Foreskin keratinocyte (primary cell): ENCODE measurements at places on chromosomes 13 and 19.

GRCh38 chr13:42477596-42478190, 96.3 kb upstream of the TNFSF11 start:
- DNase-seq: no peak

DNA sequence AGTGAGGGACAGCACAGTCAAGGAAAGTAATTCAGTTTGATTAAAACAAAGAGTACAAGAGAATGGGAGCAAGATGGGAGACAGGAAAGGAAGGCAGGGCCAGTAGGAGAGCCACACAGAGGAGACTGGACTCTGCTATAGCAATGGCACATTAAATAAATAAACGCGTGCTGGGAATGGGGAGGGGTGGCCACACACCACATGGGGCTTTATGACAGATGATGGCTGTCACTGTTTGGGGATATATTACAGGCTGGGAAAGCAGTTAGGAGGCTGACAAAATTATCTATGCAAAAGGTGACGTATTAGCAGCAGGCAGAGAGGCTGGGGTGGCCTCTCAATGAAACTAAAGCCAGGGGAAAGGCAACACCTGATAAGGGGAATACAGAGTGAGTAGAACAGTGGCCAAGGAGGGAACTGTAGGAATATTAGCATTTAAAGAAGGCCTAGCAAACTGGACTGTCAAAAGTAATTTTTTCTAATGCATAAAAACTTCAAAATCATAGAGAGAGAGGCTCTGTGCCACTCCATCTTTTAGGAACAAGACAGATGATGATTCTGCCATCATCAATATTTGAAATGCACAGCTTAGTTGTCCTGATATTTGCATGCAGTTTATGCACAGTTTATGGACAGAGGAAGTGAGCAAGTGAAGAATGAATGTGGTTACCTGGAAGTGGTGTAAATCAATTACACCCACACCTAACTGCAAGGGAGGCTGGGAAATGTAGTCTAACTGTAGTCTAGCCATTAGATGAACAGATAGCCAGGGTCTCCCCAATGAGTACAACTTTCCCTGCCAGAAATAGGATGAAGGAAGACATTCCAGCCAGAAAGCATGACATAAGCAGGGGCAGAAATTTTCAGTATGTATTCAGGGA, 346.5 kb downstream of the FOXO1 start:
- DNase-seq: peak; percentile 44

DNA sequence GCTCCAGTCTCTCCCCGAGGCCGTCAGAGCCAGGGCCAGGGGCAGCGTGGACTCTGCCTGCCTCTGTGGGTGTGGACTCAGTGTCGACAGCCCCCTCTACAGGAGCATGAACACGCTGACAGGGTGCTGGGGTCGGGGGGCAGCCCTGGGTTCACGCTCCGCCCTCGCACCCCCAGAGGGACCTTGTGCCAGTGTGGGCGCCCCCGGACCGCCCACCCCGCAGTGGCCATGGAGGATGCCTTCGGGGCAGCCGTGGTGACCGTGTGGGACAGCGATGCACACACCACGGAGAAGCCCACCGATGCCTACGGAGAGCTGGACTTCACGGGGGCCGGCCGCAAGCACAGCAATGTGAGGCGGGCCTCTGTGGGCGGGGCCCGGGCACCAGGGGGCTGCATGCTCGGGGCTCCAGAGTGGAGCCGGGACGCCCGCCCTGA, 8.3 kb downstream of the TRPM4 start:
- DNase-seq: no peak

GRCh38 chr19:16605553-16605994, 22.4 kb downstream of the MED26 start:
- DNase-seq: no peak

DNA sequence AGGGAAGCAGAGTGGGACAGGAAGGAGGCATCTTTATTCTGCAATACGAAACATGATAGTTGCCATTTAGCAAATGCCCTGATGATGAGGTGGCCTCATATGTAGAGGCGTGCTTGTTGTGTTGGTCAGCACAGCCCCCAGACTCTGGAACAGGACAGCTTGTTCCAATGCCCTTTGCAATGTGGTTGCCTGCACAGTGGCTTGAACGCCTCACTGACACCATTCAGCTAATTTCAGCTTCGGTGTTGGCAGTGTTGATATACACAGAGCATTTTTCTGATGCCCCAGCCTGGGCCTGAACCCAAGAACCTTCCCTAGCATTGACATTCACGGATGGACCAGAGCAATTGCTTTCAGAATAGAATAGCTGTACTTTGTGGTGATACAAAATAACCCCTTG, 133.3 kb downstream of the HS6ST3 start:
- no peak for DNase-seq

GRCh38 chr19:42028304-42029216, 34.5 kb upstream of the ATP1A3 start:
- DNase-seq: no peak

GRCh38 chr13:113552786-113553434, 31.6 kb upstream of the TFDP1 start:
- no peak for DNase-seq

DNA sequence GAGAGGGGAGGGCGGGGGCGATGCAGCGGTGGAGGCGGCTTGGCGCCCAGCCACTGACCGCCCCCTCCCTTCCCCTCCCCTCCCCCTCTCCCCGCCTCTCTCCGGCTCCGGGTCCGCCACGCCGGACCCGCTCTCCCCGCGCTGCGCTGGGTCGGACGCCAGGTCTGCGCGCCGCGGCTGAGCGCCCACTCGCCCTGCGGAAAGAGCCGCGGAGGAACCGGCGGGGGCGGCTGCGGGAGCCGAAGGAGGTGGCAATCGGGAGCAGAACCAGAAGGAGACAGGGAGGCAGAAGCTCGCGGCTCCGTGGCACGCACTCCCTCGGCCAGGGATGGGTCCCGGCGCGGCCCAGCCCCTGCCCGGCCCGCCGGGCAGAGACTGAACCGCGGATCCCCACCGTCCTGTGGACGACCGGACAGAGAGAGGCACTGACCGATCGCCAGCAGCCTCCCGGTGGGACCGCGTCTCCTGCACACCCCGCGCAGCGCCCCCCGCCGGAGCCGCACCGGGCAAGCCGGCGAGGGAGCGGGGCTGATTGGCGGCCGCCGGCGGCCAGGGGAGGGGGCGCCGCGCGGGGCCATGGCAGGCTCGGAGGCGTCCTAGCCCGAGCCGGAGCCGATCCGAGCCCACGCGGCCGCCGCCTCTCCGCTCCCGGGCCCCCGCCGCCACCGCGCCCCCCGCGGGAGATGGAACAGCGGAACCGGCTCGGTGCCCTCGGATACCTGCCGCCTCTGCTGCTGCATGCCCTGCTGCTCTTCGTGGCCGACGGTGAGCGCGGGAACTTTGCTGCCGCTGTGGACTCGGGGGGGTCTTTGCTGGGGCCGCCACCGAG, at the start of gene VSTM2B:
VSTM2B (plus strand) TSS at position 94 of the 829 bp plus-strand sequence; CDS start at position 684, 590 bp downstream.
- DNase-seq: no peak

- no peak for DNase-seq
These were observed 50.4 kb downstream of the MLLT1 start for GRCh38 chr19:6229216-6229913.

DNA sequence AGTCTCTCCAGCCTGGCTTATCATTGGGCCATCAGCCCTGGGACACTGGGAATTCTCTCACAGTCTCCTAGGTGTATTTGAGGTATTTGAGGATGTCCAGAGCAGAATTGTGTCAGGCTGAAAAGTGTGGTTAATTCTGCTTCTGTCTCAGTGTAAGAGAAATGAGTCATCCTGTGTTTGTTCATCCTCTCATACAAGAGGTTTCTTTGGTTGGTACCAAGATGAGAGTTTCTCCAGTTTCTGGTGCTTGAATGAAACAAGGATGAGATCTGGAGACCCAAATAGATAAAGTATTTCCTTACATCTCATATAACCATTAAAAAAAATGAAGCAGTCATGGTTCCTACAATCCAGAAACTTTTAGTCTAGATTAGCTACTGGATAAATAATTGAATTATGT, 7.7 kb downstream of the ZNF253 start:
- no peak for DNase-seq

DNA sequence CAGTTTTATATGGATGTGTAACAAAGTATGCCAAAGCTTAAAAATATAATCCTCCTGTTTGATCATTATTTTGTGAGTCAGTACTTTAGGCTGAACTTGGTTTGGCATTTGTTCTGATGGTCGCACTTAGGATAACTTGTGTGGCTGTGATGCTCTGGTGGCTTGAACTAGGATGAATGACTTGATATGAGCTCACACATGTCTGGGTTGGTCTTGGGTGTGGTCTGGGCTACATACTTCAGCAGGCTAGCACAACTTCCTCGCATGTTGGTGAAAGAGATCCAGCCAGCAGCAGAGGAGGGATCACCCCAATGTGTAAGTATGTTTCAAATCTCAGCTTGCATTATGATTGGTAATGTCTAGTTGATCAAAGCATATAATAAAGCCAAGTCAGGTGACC, 969.1 kb upstream of the PCDH9 start:
- DNase-seq: peak; percentile 38

DNA sequence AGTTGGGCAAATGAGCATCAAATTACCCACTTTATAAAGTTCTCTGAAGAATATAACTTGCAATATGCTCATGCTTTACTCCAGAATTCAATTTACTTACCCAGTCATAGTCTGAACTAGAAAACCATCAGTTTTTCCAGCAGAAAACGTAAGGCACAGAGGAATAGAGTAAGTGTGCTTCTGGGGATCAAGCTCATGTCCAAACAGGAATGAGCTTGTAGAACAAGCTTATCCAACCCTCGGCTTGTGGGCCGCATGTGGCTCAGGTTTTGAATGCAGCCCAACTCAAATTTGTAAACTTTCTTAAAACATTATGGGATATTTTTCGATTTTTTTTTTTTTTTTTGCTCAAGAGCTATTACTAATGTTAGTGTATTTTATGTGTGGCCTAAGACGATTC, 308.5 kb upstream of the KLF12 start:
- peak; percentile 83 for DNase-seq

DNA sequence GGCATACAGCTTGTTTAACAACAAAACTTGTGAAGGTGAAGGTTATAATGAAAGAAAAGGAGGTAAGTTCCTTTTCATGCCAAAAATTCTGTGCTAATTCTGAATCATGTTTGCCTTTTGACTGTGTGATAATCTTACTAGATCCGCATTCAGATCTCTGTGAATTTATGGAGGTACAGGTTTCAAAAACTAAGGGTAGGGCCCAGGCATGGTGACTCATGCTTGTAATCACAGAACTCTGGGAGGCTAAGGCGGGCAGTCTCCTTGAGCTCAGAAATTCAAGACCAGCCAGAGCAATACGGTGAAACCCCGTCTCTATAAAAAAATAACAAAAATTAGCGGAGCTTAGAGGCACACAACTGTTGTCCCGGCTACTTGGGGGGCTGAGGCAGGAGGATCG, 45.9 kb downstream of the PCDH9 start:
- no peak for DNase-seq

DNA sequence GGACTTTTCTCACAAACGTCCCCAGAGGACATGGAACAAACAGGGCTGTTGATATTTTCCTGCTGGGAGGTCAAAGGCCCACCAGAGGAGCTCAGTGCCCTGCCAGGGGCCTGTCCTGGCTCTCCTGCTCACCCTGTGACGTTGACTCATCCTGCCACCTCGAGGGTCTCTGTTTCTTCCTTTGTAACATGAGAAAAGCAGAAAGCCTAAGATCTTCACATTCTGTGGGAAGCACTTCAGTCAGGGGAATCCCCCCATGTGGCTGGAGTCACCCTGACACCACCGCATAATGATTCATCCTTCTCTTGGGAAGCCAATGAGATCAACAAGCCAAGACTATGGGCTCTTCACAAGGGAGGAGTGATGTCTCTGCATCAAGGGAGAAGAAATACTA, 147.9 kb downstream of the KATNAL1 start:
- DNase-seq: peak; percentile 32

- peak; percentile 17 for DNase-seq
These were observed 31.0 kb upstream of the KATNAL1 start for GRCh38 chr13:30338331-30338851.

DNA sequence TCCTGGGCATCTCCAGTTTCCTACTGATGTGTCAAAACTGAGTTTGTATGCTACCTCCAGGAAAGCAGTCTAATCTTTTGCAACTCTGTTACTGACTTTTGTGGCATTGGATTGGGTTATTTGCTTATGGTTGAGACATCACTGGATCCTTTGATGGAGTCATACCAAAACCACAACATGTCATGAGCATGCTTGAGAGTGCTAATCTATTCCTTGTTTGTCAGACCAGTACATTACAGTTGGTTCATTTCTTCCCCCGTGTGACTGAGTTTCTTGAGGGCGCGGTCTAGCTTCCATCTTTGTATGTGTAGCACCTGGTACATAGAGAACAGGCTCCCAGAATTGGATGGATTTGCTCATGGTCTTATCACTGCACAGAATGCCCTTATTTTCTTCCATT, 43.2 kb downstream of the SUGT1 start:
- peak; percentile 40 for DNase-seq

DNA sequence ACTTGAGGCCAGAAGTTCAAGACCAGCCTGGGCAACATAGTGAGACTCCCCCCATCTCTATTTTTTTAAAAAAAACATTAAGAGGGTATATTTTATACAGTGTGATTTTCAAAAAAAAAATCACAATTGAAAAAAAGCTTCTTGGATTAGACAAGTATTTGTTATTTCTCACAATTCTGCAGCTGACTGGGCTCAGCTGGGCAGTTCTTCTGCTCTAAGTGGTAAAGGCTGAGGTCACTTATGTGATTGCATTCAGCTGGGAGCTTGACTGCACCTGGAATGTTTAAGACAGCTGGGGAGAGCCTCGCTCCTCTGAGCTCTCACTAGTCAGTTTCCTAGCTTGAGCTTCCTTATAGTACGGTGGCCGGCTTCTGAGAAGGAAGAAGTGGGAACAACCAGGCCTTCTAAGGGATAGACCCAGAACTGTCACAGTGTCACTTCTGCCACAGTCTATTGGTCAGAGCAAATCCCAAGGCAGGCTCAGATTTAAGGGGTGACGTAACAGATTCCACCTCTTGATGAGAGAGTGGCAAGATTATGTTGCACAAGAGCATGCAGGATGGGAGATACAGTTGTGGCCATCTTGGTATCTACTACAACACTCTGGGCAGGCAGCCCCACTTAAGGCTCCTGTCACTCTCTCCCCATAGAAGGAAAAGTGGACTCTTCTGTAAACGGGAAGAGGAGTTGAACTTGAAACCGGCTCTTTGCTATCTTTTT, 19.7 kb upstream of the IRGC start:
- no peak for DNase-seq

- DNase-seq: no peak
These were observed 35.2 kb downstream of the PIP5K1C start for GRCh38 chr19:3664879-3665642.

DNA sequence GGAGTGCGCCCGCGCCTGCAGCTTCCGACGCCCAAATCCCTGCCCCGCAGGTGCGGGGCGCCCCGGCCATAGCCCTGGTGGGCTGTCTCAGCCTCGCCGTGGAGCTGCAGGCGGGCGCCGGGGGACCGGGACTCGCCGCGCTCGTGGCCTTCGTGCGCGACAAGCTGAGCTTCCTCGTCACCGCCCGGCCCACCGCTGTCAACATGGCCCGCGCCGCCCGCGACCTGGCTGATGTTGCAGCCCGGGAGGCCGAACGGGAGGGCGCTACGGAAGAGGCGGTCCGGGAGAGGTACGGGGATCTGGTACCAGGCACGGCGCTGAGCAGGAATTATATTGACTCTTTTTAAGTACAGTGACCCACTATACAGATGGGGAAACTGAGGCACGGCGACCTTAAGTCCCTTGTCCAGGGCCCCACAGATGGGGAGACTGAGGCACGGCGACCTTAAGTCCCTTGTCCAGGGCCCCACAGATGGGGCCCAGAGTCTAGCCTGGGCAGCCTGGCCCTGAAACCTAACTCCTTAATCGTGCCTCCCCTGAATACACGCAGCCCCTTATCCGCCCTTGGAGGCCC, 586 bp downstream of the MRI1 start:
- DNase-seq: no peak

- no peak for DNase-seq
These were observed 125.9 kb downstream of the MIPEP start for GRCh38 chr13:23763318-23763717.
